ENCODE measurements at places on chromosomes 7 and 10. TPM values are rescaled to one million over a fixed set of nuclear protein-coding genes. Genes with fewer than 3 reads are reported as not detected.

GRCh38 chr7:124497176-124497575 is 268.4 kb downstream of the GPR37 start:
- no peak for DNase-seq

GRCh38 chr7:157739031-157739430 is 402.2 kb downstream of the DNAJB6 start:
- no peak for DNase-seq

- DNase-seq = no peak
These were observed 105.8 kb downstream of the ARHGAP21 start for GRCh38 chr10:24617771-24618396.

DNA sequence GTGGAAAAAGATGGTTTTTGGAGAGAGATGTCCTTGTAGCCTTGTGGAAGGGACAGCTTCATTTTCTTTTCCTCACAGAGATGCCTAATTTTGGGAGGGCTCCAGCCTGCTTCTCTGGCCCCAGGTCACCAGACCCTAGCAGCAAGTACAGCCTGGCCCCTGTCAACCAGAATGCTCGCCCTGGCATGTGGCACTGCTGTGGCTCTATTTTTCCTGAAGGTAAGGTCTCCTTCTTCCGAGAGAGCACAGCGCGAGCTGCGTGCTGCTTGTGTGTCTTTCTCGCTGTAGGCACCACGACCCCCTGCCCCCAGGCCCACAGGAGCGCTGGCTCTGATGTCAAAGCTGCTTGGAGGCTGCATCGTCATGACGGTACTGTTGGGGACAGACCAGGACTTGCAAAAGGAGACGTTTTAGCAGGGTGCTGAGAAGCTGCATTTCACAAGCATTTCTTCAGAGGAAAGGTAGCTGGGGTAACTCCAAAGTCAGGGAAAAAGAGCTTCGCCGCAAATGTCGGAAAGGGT is 58.7 kb downstream of the CLEC2L start:
- no peak for DNase-seq

DNA sequence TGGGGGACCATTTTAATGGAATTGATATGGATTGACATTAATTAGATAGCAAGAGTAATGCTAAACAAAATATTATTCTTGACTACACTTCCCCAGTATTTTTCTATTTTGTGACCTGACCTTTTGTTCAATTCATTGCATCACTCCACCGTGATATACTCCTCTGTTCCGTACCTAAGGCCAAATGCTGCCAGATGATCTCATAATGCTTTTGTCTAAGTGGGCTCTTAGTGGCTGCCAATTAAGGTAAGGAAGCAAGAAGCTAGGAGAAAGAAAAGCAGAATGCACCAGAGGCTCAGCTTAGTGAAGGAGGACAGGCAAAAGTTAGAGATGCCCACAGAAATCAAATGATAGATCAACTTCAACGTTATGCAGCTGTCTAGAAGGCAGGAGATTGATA is 36.4 kb downstream of the FEZF1 start:
- no peak for DNase-seq

DNA sequence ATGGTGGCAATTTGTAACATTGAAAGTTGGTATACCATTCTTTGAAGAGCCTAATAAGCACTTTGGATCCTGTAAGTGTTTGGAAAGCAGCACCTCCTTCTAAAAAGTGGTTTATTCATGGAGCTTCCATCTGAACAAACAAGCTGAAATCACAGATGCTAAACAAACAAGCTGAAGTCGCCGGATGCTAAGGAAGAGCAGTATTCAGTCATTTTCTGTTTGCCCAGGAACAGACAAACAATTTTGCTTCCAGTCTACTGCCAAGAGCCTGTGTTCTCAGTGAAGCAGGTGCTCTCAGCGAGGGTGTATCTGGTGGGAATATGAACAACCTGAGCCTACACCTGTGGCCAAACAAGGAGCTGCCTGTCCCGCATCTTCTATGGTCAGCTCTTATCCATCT is 6.3 kb downstream of the COL28A1 start:
- no peak for DNase-seq

DNA sequence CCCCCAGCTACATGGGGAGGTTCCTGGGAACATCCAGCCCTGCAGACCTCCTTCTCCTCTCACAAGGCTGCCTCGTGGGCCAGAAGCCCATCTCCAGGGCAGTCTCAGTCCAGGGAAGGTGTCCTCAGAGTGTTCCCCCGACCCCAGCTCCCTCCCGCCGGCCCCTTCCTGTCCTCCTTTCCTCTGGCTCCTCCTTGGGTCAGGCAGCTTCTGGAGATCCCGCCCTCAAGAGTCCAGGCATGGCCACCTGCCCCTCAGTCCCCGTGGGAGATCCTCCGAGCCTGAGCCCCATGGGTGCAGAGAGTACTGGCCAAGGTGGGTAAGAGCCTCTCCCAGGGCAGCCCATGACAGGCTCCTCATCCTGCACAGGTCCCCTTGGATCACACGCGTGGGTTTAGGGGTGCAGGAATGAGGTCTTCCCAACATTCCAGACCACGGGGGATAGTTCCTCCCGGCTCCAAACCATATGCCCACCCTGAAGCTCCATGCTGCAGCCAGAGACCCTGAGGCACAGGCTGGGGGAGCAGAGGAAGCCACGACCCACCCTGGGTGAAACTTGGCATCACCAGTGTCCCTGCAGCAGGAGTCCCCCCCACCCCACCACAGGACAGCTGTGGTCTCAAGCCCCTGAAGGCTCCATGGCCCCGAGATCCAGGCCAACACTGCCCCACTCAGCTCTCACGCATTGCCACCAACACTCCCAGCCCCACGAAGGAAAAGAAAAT is 65.5 kb downstream of the OAT start:
- no peak for DNase-seq

DNA sequence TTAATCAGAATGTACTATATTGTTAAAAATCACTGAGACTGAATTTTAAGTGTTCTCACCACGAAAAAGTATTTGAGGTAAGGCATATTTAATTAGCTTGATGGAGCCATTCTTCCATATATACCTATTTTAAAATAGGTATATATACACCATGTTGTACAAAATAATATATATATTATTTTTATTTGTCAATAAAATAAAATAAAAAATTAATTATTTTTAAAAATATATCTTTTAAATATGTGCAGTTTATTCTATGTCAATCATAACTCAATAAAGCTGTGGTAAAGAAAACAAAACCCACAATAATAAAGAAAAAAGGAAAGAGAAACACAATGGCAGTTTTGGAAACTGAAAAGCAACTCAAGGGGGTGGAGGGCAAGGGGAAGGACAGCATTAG is 33.6 kb upstream of the TFEC start:
- no peak for DNase-seq

GRCh38 chr10:116827214-116827671 is 22.1 kb upstream of the ENO4 start:
- no peak for DNase-seq

DNA sequence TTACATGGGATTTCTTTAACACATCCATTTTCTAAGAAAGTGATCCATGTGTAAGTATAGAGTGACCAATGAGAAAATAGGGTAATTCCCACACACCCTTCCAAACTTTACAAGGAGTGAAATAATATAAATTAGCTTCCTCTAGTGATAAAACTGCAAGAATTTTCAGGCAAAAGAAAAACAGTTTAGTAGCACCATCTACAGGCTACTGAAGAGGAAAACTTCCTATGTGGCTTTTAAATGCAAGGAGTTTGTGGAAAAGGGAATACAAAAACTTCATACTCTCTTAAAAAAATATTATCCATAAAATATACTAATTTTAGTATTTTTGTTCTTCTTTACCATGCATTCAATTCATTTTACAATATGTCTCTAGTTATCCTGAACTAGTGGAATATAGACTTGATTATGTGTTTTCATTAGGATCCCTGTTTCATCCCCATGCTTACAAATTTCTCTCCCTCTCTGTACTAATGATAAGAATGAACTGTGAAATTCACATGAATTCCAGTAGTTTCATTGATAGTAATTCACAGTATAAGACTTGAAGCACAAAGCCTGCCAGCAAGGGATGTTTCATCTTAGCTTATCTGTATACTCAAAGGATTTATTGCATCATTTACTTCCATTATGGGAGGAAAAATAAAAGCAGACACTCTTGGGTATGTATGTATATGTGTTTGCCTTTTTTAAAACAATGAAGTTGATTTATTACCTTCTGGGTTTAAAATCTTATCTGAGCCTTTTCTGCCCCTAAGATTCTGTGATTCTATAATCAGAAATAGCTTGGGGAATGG is 442.9 kb downstream of the AUTS2 start:
- no peak for DNase-seq

- DNase-seq = no peak
These were observed 83.7 kb upstream of the AFAP1L2 start for GRCh38 chr10:114487815-114488536.

- no peak for DNase-seq
These were observed 32.7 kb downstream of the SNX8 start for GRCh38 chr7:2281541-2281940.

- no peak for DNase-seq
These were observed 30.4 kb downstream of the PPP1R3C start for GRCh38 chr10:91602449-91602848.

- no peak for DNase-seq
These were observed 1.5 kb upstream of the RELN start for GRCh38 chr7:103990991-103991390.

GRCh38 chr10:63171926-63172325 is 38.8 kb downstream of the NRBF2 start:
- no peak for DNase-seq

- peak; percentile 8 for DNase-seq
These were observed 9.2 kb upstream of the GSAP start for GRCh38 chr7:77425101-77426051.

GRCh38 chr10:132423966-132424861 is 27.2 kb downstream of the PWWP2B start:
- DNase-seq = no peak

DNA sequence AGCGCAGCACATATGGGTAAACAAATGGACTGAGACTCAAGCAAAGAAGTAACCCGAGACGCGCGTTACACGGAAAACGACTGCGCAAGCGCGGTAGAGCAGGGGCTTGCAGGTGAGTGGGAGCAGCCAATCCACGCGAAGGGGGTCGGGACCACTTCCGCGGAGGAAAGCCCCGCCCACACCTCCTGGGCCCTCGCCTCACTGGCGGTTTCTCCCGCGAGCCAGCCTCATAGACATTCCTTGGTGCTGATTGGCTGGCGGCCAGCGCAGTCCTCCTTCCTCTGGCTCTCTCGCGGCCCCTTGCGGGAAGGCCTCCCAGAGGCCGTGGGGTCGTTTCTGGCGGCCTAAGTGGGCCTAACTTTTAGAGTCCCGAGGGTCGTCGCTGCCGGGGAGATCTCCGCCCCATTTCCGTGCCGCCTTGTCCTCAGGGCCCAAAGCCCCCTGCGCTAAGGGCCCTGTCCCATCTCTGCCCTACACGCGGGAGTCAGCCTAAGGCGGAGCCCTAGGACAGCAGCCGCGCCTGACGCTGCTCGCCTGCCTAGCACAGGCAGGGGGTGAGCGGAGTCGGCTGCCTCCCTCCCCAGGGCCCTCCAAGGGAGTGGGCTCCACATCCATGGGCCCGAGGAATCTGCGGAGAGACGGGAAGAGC is 9.1 kb upstream of the FXYD4 start:
- peak; percentile 95 for DNase-seq

DNA sequence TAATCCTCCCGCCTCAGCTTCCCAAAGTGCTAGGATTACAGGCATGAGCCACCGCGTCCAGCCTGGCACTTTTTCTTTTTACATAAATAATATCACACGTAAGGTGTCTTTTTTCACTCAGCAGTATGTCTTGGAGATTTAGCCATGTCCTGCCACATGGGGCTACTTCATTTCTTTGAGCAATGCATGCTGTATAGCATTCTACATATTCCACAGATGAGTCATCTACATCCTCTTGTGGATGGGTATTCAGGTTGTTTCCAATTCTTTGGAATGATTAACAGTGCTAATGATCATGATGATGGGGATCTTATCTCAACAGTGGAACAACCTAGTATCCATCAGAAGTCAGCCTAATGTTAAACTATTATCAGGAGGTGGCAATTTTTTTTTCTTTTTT is 50.8 kb downstream of the ZNF503 start:
- no peak for DNase-seq

DNA sequence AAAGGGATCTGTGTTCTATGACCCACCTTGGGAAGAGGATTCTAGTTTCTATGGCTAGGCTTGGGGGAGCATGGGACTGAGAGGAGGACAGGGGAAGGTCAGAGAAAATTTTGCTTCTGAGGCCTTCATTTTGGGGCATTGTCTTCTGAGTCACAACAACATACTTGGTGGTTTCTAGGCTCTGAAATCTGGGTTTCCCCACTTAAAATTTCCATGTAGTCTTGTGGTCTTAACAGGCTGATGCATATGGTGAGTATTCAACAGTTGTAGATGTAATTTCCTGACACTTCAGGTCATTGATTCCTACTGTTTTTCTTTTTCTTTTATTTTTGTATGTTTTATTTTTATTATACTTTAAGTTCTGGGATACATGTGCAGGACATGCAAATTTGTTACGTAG is 88.5 kb downstream of the ANKRD7 start:
- DNase-seq = no peak

- peak; percentile 44 for DNase-seq
These were observed 15.5 kb upstream of the SLC18A3 start for GRCh38 chr10:49594594-49594993.

- DNase-seq = no peak
These were observed 572 bp downstream of the ATP5MF start for GRCh38 chr7:99465421-99465768.

GRCh38 chr7:39507866-39508551 is 58.2 kb upstream of the YAE1 start:
- DNase-seq = no peak

GRCh38 chr7:131159961-131160361 is 167.7 kb upstream of the MKLN1 start:
- no peak for DNase-seq

DNA sequence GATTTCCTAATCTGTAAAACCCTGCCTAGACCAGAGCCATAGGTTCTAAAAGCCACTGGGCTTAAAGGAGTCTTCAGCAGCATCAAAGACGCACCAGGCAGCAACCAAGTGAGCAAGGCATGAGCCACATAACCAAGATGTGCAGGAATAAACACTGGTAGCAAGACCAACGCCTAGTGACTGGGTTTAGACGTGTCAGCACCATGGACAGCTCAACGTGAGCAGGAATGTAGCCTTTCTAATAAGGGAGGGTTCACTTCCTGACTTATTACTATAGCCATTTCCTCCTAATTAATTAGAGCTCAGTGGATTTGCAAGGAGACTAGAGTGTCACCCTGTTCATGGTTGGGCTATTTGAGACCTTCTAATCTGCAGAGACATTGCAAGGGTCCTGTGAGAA is 223.7 kb downstream of the LHFPL3 start:
- peak; percentile 35 for DNase-seq

Gene MYO3A
- not detected for total RNA-seq

Gene NOBOX
- total RNA-seq = not detected

Gene ANXA8
- total RNA-seq = 172 TPM

Gene TRA2A
- 112 TPM for total RNA-seq

Gene HECW1
- 0.48 TPM for total RNA-seq

Gene SLC18A2
- total RNA-seq = not detected

Gene PDGFA
- 23.6 TPM for total RNA-seq

Gene RAPGEF5
- 16.6 TPM for total RNA-seq

Gene FAM25A
- total RNA-seq = 11.4 TPM

Gene NUDT13
- total RNA-seq = 5.2 TPM

Gene CCNJ
- 2.5 TPM for total RNA-seq

Gene PNLIP
- not detected for total RNA-seq

Gene NEUROG3
- total RNA-seq = not detected
